CMK (cell line): ENCODE measurements at places on chromosomes 2 and 18.

DNA sequence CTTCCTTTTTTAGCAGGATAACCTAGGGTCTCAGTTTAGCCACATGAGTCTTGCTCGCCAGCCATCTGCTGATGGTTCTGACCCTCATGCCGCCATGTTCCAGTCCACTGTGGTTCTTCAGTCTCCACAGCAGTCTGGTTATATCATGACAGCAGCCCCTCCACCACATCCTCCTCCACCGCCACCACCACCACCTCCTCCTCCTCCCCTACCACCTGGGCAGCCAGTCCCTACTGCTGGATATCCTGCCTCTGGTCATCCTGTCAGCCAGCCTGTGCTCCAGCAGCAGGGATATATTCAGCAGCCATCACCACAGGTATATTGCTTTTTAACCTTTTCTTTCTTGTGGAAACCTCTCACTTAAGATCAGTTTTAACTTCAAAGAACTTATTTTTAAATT is 89.9 kb upstream of the UBXN4 start:
- DNase-seq, result no peak

GRCh38 chr2:170467568-170468422 is 247.3 kb upstream of the SP5 start:
- DNase-seq, result no peak

DNA sequence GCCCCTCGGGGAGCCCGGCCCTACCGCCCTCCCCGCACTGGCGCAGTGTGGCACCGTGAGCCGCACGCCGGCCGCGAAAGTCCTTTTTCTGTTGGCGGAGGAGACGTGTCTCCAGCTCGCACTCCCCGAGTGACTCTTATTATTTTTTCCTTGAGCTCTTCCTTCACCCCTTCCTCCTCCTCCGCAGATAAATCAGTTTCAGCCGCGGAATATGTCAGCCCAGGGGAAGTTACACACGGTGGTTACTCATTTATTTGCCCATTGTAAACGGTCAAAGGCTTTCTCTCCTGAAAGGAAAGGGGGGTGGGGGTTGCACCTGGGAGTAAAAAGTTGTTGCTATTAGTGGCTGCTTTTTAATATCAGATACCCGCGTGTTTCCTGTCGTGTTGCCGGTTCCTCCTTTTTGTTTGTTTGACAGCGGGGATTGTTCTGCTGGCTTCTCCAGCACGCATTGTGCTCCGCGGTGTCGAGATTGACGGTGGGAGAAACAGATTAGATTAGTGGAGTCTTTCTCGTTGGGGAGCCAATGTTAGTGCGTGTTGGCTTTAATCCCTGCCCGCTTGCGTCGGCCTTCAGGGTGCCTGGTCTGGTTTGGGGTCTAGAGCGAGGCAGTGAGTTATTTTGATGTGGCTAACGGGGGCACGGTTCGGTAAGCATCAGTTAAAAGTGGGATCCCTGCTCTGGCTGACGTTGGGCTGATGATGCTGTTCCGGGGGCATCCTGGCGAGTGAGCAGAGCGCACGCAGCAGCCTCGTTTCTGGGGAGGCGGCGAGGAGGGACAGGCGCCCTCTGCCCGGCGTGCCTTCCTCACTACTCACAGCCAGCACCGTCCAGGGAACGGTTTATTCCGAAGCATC is 1.6 kb downstream of the CRIM1 start:
- DNase-seq, result no peak

DNA sequence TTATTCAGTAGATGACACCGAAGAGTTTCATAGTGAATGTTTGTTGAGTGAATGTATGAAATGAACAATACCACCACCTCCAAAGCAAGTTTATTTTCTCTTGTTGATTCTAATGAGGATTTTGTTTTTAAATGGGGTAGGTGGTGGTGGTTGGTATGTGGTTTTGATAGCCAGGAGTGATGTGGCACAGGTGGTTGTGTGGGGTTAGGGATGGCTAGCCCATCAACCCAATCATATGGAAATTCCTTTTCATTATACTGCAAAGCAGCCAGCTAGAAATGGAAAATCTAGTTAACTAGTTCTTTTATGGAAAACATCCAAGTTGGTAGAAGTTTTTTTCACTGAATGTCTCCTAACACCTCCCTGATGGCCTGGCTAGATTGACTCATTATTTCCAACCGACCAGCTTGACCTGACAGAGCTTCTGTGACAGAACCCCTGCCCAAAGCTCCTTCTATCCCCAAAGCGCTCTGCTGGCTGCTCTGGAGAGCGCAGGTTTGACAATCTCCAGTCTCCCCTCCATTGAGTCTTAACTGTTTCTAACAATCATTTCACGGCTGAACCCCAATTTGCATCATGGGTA is 376.9 kb downstream of the MTX2 start:
- DNase-seq, result no peak

- no peak for DNase-seq
Measured at GRCh38 chr2:54568876-54569321, 112.8 kb downstream of the SPTBN1 start.

DNA sequence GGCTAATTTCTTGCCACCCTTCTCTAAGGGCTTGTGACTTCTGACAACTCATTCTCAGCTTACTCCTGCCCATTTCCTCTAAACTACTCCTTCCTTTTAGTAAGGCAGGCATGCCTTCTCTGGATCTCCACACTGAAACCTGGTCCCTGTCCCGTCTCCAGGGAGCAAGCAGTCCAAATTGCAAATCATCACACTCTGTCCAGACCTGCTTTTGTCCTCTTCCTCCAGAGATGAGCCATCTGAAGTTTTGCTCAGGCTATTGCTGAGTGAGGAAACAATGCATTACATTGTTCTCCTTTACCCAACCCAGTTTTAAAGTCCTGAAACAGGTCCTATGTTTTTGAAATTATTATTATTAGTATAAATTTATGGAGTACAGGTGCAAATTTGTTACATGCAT is 57.3 kb downstream of the ARHGAP25 start:
- DNase-seq, result no peak
